ENCODE measurements at places on chromosomes 2 and 18. TPM values are rescaled to one million over a fixed set of nuclear protein-coding genes. Genes with fewer than 3 reads are reported as not detected.

The ABCG5 gene
- not detected for total RNA-seq

GRCh38 chr18:495017-495416 lies 5.5 kb downstream of the COLEC12 start:
- no peak for DNase-seq

DNA sequence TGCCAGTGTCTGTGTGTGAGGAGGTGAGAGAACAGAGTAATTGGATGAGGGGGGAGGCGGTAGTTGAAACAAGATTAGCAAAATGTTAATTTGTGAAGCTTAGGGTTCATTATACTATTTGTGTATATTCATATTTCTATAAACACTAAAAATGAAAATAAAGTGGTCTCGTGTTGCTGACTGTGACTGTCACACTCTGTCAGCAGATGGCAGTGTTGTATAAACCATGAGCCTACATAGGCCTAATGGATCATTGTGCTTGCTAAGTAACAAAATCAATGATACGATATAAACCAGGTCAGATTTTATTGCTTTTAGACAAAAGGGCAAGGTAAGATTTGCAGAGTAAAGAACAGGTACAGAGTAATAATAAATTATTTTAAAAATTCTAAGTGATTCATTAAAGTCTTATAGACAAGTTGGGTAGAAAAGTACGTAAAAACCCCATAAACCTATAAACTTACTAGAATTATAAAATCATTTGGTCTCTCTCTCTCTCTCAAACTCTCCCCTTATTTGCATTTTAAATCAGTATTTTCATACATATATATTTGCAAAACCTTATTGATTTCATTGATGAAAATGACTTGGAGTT lies 182.7 kb downstream of the RPIA start:
- no peak for DNase-seq

DNA sequence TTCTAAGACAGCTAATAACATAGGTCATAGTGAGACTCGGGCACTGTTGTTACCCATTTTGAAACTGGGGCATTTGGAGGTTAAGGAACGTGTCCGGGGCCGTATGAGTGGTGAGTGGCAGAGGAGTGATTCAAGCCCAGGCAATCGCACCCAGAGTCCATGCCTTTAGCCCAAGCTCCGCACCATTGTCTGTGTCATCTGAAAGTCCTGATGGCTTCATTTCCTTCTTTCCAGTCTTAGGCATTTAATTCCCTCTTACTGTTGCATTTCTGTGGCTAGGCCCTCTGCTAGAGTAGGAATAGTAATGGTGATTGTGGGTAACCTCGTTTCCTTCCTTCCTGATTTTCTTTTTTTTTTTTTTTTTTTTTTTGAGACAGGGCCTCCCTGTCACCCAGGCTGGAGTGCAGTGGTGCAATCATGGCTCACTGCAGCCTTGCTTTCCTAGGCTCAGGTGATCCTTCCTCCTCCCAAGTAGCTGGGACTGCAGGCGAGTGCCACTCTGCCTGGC lies 49.8 kb upstream of the ASB1 start:
- DNase-seq: no peak

- DNase-seq: no peak
Measured at GRCh38 chr2:18925296-18925695, 335.9 kb upstream of the NT5C1B start.

DNA sequence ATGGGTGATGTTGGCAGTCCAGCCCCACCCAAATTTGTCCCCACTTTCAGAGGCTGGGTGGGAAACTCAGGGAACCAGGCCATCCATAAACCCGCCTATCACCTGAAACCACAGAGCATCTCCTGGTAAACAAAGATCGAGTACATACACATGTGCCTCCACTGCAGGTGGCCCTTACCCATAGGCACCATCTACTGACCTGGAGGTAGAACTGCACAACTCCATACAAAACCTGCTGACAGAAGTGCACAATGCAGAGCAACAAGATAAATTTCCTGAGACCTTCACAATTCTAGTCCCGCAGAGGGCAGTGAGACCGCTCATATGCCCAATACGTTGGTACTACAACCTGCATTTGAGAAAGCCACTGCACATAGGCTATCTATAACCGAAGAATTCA lies 856.3 kb downstream of the SUCLG1 start:
- DNase-seq: no peak

DNA sequence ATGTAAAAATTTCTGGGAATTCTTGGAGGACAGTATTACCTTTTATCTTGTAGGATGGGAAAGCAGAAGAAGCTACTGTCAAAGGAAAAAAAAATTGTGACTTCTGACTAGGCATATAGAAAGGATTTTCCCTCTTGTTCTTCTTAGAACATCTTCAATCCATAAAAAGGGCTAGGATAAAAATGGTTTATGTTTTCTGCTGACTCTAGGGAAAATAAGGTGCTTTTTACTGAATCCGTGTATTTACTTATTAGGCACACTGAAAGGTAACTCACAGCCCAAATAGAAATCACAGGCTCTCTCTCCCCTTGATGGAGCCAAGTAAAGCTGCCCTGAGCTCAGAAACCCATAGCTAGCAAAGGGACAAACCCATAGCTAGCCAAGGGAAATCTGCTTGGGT lies 74.6 kb downstream of the EPAS1 start:
- no peak for DNase-seq
